ENCODE measurements at places on chromosomes 5 and 9.

DNA sequence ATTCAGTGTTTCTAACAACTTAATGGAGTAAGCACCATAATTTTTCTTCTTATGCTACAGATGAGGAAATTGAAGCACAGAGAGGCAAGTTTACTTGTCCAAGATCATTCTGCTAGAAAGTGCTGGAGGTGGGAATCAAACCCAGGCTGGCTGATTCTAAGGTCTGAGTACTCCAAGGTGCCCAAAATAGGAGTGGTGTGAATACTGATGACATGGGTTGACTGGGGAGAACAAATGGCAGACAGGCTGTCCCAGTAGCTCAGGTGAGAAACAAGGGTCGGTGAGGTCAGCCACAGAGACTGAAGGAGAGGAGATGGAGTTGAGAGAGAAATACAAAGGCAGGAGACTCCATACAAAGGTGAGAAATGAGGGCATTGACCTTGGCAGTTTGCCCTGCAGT lies 144.5 kb upstream of the EGFLAM start:
- no peak for DNase-seq

- DNase-seq, result no peak
These were observed 153.4 kb downstream of the TMEM161B start for GRCh38 chr5:88115211-88115610.

DNA sequence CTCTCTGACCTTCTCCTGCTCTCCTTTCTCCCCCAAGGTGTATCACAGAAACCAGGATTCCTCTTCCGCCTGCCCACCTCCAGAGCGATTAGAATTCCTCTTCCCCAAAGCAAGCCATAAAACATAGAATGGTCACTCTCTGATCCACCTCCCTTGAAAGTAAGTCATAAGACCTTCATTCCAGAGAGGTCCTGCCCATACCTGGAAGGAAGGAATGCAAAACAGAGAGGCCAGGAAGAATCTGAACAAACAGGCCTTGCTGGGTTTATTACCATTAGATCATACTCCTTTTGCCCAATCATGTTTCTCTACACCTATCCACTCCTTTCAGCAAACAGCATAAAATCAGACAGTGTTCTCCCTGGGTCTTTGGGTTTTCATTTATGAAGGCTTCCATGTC lies 21.0 kb downstream of the CDKL3 start:
- DNase-seq, result peak; percentile 1

- no peak for DNase-seq
These were observed 601.9 kb downstream of the SEMA5A start for GRCh38 chr5:8944005-8944404.

- DNase-seq, result no peak
These were observed 471.8 kb downstream of the KIF4B start for GRCh38 chr5:155485386-155485785.

DNA sequence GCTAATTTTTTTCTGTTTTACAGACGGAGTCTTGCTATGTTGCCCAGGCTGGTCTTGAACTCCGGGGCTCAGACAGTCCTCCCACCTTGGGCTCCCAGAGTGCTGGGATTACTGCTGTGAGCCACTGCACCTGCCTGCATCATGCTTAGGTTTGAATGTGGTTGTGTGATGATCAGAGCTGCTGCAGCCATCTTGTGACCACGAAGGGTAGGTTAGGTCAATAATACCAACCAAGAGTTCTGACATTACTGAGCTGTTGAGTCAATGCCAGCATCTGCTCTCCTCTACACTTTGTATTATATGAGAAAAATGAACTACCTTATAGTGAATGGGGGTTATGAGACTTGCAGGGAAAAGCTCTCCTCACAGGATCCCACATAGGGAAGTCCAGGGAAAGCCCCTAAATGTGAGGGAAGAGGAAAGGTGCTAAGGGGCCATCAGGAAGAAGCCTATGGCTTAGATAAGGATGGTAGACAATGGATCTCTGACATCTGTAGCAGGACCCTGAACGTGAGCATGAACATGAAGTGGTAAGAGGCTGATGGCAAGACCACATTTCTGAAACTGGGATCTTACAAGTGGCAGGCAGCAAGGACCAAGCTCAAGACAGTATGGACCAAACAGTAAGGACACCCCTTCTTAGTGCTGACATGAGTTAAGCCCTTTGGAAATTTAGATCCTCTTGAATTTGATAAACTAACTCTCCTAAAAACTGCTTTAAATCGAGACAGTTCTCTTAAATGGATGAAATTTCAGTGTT lies 75.7 kb upstream of the ZNF169 start:
- no peak for DNase-seq

DNA sequence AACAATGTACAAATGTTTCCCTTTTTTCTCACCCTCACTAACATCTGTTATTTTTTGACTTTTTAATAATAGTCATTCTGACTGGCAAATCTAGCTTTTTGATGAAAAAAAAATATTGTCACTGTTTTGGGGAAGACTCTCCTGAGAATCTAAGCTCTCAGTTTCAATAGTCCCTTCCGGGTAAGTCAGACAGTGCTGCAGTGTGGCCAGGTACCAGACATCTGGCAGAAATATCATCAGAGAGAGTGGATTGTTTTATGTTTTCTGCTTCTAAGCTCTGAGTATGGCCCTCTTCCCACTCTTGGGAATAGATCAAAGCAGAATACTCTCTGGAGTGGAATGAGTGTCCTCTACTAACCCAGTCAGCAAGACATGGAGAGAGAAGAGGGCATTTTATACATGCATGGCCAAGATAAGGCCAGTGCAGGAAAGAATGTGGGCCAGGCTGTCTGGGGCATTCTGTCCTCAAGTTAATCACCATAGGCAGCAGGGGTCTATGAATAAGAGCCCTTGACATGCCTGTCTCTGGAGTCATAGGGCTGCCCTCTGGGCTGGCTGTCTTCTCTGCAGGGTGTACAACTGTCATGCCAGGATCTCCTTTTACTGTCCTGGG lies 38.5 kb upstream of the OR2S2 start:
- no peak for DNase-seq

DNA sequence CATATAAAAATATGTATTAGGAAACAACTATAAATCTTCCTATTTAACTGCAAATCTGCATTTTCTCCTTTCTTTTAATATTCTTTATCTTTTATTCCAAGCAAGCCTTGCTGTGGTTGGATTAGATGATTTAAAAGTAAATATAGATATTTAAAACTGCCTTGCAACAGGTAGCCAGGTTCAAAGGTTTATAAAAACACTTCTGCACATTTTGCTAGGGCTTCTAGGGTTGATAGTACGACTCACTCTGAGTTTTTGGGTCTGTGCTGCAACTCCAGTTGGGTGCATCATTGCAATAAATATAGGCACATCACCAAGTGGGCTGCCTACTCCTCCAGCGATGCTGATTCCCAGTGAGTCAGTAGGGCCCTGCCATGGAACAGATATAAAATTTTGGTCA lies 167.7 kb downstream of the MPDZ start:
- no peak for DNase-seq

DNA sequence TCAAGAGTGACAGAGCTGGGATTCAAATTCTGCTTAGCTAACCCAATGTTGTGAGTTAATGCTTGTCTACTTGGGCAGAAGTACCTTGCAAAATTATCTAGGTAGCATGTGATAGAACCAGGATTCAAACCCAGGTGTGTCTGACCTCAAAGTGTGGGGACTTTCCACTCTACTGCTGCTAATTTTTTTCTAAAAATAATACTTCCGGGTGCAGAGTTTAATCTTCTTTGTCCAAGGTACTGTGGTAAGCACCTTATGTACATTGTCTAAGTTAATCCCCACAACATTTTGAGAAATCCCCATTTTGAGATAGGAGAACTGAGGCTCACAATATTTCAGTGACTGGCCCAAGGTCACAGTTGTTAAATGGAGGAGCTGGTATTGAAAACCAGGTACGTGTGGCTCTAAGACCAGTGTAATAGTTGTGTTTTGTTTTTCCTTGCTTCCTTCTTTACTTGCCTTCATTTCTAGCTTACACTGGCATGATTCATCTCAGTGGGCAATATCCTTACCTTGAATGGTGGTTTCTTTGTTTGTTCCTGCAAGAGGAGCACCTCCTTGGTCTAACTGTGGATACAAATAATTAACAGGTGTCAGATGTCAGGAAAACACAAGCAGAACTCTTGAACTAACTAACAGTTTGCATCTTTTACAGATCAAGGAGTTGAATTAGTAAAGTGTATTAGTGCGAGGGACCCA lies 7.5 kb downstream of the ALDOB start:
- no peak for DNase-seq

DNA sequence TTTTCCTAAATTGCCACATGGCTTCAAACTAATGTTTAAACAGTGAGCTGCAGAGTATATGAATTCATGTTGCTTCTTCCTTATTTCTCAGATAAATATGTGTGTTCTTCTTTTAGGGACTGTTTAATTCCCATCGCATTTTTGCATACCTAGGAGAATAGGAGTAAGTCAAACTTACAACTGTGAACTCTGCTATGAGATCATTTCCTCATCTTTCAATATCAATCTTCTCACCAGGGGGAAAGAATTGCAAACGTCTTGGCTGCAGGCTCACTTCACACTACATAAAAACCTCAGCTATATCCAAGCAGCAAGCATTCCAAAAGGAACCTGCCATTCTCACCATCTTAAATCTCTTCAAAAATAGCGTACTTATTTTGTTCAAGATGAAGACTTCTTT lies 271.0 kb downstream of the DNAH5 start:
- DNase-seq, result no peak

DNA sequence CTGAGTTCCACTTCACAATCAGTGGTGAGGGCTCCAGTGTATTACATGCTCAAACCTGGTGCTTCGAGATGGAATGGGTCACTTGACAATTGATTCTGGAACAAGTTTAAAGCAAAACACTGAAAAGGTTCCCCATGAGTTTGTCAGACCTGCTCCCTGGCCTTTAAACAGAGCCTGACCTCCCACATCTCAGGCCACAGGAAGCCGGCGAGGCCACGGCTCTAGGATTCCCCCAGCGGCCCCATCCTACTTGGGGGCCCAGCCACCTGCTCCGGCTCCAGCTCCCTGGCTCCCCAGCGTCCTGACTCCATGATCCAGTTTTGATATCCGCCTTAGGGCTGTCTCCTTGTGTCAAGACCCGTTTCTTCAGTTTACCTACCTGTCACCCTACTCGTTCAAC lies 62.0 kb downstream of the TTLL11 start:
- no peak for DNase-seq

DNA sequence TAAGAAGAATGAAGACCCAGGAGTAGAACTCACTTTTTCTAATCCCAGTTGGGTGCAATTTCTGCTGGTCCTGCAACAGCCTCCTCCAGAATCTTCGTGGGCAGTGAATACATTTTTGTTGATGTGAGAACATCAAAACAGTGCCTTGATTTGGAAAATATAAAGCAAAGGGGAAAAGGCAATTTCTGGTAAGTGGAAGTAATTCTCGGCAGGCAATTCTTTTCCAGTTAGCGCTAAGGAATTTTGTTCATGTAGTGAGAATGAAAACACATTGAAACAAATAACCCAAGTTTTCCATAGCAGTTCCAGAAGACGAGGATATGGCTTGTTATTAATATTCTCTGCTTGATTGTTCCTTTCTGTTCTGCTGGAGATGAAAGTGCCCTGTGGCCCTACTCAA lies 178.7 kb downstream of the SPATA31D1 start:
- no peak for DNase-seq

DNA sequence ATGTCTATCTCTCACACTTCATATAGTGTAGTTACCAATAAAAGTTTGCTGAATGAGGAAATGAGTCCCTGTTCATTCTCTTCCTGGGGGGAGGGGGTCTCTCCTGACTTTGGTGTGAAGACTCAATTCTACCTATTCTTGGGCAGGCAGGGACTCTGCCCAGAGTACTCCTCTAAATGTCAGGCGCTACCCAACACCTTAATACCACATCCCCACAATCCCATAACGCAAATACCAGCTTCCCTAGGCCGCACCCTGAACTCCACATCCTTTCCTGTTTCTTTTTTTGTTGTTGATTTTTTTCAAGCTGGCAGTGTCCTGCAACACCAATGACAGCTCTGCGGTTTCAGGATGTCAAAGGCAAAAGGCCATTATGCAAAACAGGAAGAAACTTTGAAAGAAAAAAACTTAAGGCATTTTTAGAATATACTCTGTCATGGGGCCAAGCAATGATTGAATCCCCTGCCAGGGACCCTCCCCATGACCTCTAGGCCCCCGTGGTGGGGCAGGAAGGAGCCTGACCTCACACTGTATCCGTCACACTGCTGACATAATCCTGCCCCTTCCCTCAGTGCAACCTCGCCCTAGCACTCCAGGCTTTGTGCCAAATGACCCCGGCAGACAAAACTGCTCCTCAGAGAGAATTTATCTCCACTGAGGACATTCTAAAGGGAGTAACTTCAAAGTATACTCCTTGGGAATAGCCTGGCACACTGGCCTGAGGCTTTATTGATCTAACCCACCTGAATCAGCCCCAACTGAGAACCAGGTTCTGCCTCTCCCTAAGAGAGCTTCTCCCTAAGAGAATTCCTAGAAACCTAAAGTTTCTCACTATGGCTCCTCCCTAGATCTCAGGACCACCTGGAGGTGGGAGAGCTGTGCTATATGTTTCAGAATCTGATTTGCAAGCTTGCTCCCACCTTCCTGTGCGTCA lies 8.0 kb downstream of the B4GALT1 start:
- DNase-seq, result peak; percentile 55

DNA sequence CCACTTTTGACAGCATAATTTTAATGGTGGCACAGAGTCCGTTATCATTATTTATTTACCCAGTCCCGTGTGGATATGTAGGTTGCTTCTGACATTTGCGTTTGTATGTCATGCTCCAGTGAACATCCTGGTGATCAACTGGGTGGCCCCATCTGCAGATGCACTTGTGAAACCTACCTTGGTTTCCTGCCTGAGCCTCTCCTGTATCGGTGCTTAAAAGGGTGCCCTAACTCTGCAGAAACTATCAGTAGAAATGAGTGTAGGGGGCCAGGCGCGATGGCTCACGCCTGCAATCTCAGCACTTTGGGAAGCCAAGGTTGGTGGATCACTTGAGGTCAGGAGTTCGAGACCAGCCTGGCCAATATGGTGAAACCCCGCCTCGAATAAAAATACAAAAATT lies 92.1 kb upstream of the IER5L start:
- no peak for DNase-seq

DNA sequence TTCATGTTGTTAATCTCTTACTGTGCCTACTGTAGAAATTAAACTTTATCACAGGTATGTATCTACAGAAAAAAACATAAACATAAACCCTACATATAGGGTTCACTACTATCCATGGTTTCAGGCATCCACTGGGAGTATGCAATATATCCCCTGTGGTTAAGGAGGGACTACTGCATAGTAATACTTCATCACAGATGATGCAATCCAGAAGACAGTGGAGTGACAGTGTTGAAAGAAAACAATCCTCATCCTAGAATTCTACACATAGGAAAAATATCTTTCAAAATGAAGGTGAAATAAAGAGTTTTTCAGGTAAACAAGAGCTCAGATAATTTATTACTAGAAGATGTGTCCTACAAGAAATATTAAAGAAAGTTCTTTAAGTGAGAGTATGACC lies 105.9 kb downstream of the HOMER1 start:
- DNase-seq, result no peak

All from right kidney (tissue), 9 donors.